Mucosa of gallbladder (tissue), 1 donor: ENCODE measurements at places on chromosomes 7 and 10. TPM values are rescaled to one million over a fixed set of nuclear protein-coding genes. Genes with fewer than 3 reads are reported as not detected.

DNA sequence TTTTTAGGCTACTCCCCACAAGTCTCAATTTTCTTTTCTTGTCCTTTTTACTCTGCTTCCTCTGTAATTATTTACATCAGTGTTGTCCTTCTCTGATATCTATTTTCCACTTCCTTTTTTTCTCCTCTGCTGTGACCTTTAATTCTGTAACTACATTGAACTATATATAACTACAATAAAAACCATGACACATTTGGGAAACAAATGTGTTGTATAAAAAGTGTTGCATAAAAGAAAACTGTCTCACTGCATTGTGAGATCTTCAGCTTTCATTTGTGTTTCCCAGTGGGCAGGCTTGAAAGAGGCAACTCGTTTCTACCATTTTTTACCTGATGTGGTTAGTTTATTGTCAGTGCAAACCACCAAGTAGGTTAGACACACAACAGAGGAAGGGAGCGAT lies 483.9 kb upstream of the NRP1 start:
- DNase-seq, result no peak

- DNase-seq, result no peak
Measured at GRCh38 chr7:137994216-137994615, 7.7 kb downstream of the CREB3L2 start.

DNA sequence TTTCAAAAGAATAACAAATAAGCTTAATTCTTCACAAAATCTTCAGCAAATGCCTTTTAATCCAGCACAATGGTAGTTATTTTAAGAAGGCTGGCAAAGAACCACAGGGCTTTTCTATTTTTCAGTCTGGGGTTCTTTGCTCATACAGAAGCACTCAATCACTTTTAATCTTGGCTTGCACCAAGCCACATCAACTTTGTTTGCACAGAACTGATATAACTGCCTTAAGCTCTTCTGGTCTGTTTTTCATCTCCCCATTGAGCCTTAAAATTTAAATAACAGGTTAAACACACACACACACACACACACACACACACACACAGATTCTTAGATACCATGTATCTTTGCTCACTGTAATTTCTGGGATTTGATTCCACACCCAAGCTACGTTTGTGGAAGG lies 377.0 kb downstream of the GATA3 start:
- no peak for DNase-seq

DNA sequence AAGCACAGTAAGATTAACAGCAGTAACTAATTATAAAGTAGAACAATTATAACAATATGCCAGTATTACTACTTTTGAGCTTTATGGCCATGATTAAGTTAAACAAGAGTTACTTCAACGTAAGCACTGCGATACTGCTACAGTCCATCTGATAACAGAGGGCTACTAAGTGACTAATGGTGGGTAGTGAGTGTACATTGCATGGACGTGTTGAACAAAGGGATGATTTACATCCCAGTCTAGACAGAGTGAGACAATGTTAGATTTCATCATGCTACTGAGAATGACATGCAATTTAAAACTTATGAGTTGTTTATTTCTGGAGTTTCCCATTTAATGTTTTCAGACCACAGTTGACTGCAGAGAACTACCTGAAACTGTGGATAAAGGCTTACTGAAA lies 45.6 kb downstream of the TPST1 start:
- no peak for DNase-seq

- DNase-seq, result peak; percentile 35
Measured at GRCh38 chr10:110209926-110210673, 2.7 kb downstream of the MXI1 start.

DNA sequence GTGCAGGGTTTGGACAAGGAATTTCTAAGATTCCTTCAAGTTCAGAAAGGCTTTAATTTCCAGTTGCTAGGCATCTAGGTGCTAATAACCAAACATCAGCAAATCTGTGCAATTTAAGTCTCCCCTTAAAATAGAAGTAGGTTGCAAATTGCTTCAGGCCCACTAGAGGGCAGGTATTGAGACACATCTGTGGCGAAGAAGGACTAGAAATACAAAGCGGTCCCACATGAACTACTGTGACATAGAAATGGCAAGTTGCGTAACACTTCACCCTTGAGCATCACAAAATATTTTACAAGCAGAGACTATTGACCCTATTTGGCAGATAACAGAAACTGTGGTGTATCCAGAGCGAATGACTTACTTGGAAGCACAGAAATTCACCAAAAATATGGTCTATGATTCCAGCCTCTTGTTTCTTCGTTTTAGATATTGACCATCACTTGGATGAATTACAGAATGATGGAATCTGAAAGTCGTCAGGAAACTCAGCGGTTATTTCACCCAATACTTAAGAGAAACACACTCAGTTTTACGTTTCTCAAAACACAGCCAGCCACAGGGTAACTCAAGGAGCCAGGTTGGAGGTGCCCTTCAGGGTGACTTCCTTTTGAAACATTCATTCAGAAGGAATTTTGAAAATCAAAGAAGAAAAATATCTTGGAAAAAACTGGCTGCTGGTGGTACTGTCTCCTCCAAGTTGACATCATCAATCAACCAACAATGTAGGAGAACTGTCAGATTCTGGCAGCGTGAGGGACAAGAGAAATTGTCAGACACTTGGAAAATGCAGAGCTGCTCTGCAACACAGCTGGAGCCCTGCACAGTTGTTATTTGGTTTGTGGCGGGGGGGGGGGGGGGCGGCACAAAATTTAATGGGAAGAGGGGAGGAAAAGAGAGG lies 256.3 kb upstream of the MINDY3 start:
- no peak for DNase-seq

GRCh38 chr10:127882801-127883459 lies 9.8 kb downstream of the CLRN3 start:
- peak; percentile 9 for DNase-seq

GRCh38 chr10:114679552-114679951 lies 21.5 kb upstream of the ABLIM1 start:
- DNase-seq, result no peak

GRCh38 chr7:111735661-111736551 lies 173.6 kb upstream of the IMMP2L start:
- peak; percentile 64 for DNase-seq

The SVIL gene
- 284 TPM for total RNA-seq

The HK1 gene
- total RNA-seq, result 70.7 TPM

The PIP gene
- total RNA-seq, result not detected
